Stimulated activated memory B cell treated with anti-CD40 and anti-IgM and Interleukin-4, amounts not matched to agents 10 μg/mL and 1 μg/mL and 100 μg/mL, for 72 hours (primary cell): ENCODE measurements at places on chromosomes 3 and 15.

DNA sequence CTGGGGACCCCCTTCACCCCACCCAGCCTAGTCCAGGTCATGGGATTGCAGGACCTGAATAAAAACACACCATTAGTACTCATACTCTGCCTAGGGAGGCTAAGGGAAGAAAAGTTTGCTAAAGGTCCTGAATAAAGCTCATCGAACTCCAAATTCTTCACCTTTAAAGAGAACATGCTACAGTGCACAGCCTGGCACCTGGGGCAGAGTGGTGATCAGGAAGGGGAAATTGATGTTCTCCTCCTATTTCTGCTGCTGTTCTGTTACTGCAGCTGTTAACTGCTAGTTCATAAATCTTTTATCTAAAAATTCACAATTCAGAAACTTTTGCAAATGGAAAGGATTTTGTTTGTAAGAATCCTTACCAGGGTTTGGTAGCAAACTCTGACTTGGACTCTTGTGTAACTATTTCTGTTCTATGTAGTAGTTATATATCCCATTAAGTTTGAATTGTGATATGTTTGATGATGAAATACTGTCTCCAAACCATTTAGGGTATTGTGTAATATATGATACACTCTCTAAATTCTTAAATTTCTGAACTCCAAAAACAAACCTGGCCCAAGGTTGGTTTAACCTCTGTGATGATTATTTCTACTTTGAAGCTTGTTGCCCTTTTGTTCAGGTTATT, 27.9 kb downstream of the MCTP2 start:
- no peaks in the 10 kb centered on the region for H3K36me3 ChIP-seq
- no peak overlapping the region for H3K4me3 ChIP-seq
- peaks cover 74% of the 10 kb centered on the region for H3K4me1 ChIP-seq

GRCh38 chr3:58627570-58627885, 39.0 kb downstream of the FAM3D start:
- peaks cover 8% of the 10 kb centered on the region for H3K4me1 ChIP-seq
- H3K36me3 ChIP-seq, result no peaks in the 10 kb centered on the region
- peaks cover 4% of the 10 kb centered on the region for H3K27me3 ChIP-seq

DNA sequence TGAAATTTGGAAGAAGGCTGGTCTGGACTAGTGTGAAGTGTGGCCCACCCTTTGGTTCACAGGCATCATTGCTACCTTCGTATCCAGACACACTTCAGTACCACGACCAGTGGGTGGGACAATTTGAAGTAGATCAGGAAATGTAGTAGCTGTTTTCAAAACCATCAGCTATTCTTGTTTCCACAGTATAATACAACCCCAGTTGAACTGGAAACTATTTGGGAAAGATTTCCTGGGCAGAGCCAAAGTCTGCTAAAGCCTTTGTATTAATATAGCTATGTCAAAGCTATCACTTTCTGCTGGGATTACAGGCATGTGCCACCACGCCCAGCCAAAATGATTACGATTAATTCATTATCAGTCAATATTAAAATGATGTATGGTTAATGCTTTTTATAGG, 298.8 kb upstream of the RASGRP1 start:
- H3K4me3 ChIP-seq, result no peak overlapping the region
- no peaks in the 10 kb centered on the region for H3K4me1 ChIP-seq
- no peaks in the 10 kb centered on the region for H3K36me3 ChIP-seq
- H3K27ac ChIP-seq, result no peak overlapping the region

DNA sequence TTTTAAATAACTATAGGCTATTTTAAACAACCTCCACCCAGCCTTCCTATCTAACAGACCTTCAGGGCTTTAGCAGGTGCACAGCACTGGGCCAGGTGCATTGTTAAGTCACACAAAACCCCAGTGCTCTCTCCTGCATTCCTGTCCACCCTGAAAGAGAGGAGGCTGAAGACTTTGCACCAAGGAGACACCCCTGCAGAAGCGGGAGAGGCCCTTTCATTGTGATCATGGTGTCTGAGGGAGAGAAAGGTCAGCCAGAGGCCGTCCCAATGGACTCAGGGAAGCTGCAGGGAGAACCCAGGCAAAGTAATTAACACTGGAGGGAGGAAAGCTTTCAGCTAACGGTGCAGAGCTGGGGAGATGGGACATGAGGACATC, 5.2 kb downstream of the LRIG1 start:
- no peaks in the 10 kb centered on the region for H3K36me3 ChIP-seq
- no peak overlapping the region for H3K4me3 ChIP-seq
- ATAC-seq, result no peak
- no peak overlapping the region for H3K27ac ChIP-seq
- H3K27me3 ChIP-seq, result peaks cover 49% of the 10 kb centered on the region

DNA sequence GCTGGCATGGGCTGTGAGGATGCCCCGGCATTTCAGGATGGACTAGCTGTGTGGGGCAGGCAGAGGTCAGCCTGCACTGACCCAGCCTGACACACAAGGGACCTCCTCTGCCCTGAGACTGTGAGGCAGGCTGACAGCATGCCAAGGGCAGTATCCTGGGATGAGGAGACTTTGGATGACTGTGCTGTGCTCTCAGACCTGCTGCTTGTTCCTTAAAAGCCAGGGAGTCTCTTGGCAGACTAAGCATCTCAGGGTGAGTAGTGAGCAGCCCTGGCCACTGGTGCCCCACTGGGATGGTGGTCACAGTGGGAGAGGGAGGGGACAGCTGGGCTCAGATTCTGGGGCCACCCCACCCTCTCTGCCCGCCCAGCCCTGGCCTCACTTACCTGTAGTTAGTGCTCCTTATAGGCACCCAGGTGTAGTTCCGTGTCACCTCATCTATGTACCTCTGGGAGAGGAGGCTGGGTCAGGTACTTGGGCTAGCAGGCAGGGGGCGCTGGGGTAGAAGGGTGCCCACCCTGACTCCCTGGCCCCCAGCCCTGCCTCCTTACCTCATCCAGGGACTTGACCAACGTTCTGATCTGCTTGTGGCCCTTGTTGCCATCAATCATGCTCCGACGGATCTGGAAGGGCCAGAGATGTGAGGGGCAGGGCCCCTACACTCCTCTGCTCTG, 16.1 kb upstream of the TMEM115 start:
- H3K36me3 ChIP-seq, result no peaks in the 10 kb centered on the region
- no peak overlapping the region for H3K27ac ChIP-seq
- peaks cover 23% of the 10 kb centered on the region for H3K27me3 ChIP-seq
- no peak overlapping the region for H3K4me3 ChIP-seq
- ATAC-seq, result no peak

- no peaks in the 10 kb centered on the region for H3K27me3 ChIP-seq
- H3K4me1 ChIP-seq, result peaks cover 9% of the 10 kb centered on the region
- peak; percentile 84 for ATAC-seq
- no peaks in the 10 kb centered on the region for H3K36me3 ChIP-seq
Measured at GRCh38 chr3:23797491-23797890, 8.3 kb upstream of the UBE2E1 start.

DNA sequence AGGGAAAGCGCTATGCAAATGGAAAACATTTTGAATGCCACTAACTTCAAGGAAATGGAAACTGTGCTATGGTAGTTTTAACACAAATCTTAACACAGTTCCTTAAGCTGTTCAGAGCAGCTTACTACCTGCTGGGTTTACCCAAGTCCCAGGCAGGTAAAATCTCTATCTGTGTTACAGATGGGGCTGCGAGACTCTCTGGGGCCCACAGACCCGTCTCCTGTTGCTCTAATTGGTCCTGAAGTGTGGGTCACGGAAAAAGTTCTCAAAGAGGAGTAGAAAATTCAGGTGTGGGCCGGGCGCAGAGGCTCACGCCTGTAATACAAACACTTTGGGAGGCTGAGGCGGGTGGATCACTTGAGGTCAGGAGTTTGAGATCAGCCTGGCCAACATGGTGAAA, 16.9 kb upstream of the ZFYVE19 start:
- H3K27me3 ChIP-seq, result no peaks in the 10 kb centered on the region
- H3K4me3 ChIP-seq, result no peak overlapping the region
- H3K27ac ChIP-seq, result no peak overlapping the region
- peaks cover 13% of the 10 kb centered on the region for H3K4me1 ChIP-seq

DNA sequence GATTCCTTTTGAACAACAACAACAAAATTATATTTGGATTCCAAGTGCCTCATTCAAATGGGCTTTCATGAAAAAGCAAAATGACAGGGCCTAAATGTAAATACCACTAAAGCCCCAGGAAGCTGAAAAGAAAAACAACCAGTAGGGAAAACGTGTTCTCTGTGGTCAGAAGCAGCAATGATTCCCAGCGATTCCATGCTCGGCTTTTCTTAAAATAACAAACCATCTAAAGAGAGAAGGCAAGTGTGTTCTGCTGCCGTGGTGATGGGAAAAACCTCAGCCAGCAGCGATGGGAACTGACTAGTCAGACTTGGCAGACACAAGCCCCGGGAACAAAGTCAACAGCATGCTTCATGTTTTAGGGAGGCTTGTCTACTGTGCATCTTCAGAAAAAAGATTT, 153.6 kb downstream of the TNIK start:
- no peaks in the 10 kb centered on the region for H3K36me3 ChIP-seq
- no peak overlapping the region for H3K4me3 ChIP-seq
- H3K27me3 ChIP-seq, result no peaks in the 10 kb centered on the region
- no peak for ATAC-seq
- no peaks in the 10 kb centered on the region for H3K4me1 ChIP-seq
- H3K27ac ChIP-seq, result no peak overlapping the region

GRCh38 chr3:14795996-14796395, 22.8 kb upstream of the FGD5 start:
- H3K4me1 ChIP-seq, result no peaks in the 10 kb centered on the region
- peaks cover 39% of the 10 kb centered on the region for H3K27me3 ChIP-seq
- no peak overlapping the region for H3K4me3 ChIP-seq
- no peak overlapping the region for H3K27ac ChIP-seq
- no peak for ATAC-seq
